ENCODE measurements at places on chromosomes 7 and 10.

DNA sequence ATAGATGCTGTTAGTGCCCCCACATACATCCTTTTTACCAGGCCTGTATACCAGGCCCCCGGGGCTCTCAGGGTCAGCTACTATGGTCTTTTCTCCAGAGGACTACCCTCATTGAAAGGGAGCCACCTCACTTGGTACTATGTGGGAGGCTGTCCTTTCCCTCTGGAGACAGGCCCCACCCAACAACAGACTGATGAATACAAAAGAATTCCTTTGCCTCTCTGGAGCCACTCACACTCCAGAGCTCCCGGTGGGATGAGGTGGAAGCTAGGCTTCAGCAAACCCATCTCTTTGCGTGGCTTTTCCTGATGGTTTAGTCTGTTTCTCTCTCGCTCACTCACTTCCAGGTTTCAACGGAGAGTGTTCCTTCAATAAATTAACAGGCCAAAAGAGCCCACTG, 30.3 kb downstream of the ANKMY2 start:
- DNase-seq, result no peak

GRCh38 chr10:3651969-3652653, 132.9 kb downstream of the KLF6 start:
- DNase-seq, result no peak

- peak; percentile 11 for DNase-seq
Measured at GRCh38 chr10:25934621-25935139, 651 bp downstream of the MYO3A start.

DNA sequence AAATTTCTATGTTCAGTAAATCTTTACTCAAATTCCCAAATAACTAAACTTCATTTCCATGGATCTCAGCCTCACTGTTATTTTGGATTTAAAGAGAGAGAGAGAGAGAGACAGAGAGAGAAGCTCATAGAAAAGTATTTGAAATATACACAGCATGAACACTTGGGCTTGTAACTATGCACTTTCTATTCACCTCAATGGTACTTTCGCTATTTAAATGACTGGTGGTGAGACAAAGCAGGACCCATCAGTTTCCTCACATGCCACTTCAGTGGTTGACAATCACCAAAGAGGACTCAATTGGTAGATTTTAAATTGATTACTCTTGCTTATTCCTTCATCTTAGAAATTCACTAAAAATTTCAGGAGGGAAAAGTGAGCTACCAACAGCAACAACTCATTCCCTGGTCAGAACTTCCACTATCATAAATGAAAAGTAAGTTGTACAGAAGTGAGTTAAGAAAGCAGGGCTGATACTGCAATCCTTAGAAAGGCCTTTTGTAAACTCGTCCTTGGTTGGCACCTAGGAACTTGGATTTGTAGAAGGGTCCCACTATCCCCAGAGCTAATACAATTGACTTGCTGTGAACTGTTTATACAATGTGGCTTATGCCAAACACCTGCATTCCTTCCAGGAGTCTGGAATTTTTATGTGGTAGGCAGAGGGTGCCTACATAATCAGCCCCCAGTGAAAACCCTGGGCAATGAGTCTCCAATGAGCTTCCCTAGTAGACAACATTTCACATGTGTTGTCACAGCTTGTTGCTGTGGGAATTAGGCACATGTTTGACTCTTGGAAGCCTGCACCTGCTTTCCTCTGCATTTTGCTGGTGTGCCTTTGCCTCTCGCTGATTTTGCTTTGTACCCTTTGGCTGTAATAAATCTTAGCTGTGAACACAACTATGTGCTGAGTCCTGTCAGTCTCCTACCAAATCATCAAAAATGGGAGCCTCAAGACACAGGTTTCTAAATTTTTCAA, 10.8 kb downstream of the ERLIN1 start:
- no peak for DNase-seq

GRCh38 chr7:120996988-120997345, 8.5 kb downstream of the CPED1 start:
- DNase-seq, result no peak

DNA sequence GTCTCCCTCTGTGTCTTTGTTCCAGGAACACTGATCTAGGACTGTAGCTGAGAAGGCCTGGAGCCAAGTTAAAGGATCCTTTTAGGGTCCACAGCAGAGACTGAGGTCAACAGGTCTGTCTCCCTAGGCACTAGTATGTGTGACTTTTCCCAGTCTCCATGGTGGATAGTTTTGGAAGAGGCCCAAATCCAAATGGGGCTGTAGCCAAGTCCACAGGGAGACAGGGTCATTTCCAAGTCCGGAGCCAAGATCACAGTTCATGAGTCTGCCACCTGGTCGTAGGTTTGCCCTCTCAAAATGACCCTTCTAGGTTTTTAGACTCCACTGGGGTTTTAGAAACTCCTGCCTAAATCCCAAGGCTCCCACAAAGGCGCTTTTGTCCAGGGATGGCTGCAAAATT, 16.8 kb downstream of the ZNF277 start:
- no peak for DNase-seq

- no peak for DNase-seq
Measured at GRCh38 chr7:99146979-99147378, 3.1 kb upstream of the SMURF1 start.
